Left renal pelvis (tissue), 4 donors: ENCODE measurements at places on chromosomes 13 and 19.
A peak's percentile ranks its signal among the peaks of the same experiment; 100 is the strongest.

- no peak for DNase-seq
Observed at GRCh38 chr13:49436890-49437289, 7.0 kb downstream of the CAB39L start.

DNA sequence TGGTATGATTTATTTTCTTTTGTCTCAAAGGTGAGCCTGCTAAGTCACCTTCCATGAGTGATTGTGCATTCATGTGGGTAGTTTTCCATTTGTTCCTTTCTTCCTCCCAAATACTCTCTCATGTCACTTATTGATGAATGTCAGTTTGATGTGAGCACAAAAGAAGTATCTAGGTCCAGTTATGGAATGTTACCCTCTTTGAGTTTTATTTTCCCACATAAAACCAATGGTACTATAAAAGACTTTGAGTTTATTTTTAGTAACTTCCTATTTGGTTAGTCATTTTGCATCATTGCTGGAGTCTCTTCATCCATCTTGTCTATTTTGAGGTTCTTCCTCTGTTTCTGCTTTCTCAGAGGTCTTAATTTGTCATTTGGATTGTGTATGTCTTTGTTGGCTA is 321.3 kb downstream of the GPC6 start:
- no peak for DNase-seq

DNA sequence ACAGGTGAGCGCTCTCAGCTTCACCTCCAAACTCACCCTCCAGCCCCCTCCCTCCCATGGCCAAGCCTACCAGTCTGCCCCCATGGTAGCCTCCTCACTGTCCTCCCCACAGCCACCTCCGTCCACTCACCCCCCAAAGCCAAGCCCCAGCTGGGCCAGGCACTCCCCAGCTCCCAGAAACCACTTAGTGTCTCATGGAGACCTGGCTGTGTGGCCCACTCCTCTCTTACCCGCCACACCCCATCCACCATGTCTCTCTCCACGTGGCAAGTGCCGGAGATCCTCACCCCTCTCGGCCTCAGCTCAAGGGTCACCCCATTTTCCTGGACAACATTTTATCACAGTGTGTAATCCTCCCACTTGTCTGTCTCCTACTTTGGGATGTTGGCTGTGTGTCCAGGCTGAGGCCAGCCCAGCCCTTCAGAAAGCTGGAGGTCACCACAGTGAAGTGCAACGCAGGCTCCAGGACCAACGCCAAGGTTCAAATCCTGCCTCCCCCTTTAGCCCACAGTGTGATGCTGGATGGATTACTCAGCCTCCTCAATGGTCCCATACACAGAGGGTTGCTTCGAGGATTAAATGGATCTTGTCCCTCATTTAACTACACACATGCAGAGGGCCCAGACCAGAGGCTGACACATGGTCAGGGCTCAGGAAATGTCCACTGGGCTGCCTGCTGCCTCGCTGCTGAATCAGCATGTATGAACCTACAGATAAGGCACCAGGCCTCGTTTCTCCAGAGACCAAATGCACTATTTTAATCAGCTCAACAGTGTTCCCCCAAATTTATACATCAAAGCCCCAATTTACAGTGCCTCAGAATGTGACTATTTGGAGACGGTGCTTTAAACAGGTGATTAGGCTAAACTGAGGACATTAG is 71.3 kb downstream of the CEBPG start:
- DNase-seq: no peak

DNA sequence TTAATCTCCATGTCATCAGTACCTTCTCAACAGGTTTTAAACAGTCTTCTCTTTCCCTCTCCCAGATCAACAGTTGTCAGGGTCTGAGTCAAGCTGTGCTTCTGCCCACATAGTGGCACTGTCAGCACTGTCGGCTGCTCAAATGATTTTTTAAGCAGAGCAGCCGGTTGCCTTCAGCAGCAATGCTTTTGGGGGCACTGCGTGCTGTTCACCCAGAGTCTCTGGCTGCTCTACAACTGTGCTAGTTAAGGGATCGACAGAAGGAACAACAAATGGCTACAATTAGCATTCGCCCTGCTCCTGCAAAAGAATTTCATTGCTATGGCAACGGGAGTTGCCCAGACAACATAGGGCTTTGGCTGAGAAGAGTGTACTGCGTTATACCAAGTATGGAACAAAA is 412.9 kb downstream of the DIAPH3 start:
- DNase-seq: peak; percentile 52

DNA sequence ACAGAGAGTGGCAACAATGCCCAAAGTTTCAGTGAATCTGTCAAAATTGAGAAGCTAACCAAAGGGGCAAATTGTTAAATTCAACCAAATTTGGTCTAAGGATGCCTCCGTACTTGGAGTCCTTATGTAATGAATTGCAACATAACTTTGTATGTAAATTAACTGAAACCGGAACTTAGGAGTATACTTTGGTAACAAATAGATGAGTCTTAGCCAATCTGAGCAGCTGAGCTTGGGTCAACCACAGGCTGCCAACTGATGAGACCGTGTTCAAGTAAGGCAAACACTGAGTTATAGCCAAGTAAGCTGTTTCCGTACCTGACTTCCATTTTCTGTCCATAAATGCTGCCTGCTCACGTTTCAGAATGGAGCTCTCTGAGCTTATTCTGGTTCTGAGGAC is 5.3 kb downstream of the VWA8 start:
- no peak for DNase-seq

DNA sequence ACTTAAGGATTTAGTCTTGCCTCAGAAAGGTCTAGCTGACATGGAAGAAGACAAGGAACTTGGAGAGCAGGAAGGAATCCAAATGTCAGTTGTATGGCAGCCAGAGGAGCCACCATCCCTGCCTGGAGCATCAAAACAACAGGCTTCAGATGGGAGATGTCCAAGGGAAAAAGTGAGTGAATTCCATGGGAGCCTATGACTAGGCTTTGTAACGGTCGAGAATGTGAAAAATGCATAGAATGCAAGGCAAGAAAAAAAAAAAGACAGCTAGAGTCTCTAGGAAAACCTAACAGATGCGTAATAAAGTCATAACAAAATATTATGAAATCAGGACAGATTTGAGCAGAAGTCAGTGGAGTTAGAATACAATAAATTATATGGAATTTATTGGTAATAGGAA is 183.7 kb upstream of the LSM14A start:
- no peak for DNase-seq

GRCh38 chr13:30112602-30113435 is 194.5 kb downstream of the KATNAL1 start:
- DNase-seq: peak; percentile 77

DNA sequence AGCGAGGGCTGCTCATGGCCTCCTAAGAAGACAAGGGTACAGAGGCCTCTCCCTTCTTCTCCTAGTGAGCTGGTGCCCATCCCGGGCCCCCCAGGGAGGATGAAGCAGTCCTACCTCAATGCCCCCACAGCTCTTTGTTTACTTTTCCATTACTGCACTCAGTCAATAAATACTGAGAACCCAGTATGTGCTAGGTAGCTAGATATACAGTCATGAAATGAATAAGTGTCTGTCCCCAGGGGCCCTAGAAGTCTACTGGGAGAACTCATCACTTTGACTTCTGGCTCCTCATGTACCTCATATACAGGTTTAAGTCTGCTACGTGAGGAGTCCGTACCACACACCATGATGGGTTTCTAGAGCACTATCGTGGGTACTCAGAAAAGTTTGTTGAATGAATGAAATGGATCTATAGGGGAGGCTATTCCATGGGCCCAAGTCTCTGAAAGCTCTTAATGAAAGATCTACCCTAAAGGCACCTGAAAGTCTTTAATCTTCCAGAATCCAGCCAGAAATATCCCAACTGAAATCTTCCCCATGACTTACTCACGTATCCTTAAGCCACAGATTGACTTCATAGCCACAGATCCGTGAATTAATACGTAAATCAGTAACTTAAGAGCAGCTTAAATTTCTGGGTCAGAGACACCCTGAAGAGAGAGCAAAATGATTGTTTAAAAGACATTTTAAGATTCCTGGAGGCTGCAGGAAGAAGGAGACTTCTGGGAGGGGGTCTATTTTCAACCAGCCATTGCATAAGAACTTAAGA is 51.6 kb upstream of the POMP start:
- DNase-seq: no peak

DNA sequence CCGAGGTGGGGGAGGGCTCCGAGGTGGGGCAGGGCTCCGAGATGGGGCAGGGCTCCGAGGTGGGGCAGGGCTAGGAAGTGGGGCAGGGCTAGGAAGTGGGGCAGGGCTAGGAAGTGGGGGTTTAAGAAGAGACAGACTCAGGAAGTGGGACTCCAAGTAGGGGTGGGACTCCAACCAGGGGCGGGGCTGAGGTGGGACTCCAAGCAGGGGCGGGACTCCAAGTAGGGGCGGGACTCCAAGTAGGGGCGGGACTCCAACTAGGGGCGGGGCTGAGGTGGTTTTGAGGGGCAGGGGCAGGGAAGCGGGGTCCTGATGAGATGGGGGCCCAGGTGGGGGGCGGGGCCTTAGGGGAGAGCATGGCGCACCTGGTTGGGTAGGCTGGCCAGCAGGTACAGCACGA is 13.6 kb downstream of the CFD start:
- no peak for DNase-seq
